ENCODE measurements at places on chromosomes 6 and 20.

- no peak for DNase-seq
Measured at GRCh38 chr6:136439514-136440190, 110.6 kb downstream of the MAP7 start.

GRCh38 chr6:108920751-108921150 lies 72.5 kb downstream of the ARMC2 start:
- no peak for DNase-seq

- no peak for DNase-seq
Measured at GRCh38 chr6:150189122-150189521, 46.3 kb downstream of the PPP1R14C start.

DNA sequence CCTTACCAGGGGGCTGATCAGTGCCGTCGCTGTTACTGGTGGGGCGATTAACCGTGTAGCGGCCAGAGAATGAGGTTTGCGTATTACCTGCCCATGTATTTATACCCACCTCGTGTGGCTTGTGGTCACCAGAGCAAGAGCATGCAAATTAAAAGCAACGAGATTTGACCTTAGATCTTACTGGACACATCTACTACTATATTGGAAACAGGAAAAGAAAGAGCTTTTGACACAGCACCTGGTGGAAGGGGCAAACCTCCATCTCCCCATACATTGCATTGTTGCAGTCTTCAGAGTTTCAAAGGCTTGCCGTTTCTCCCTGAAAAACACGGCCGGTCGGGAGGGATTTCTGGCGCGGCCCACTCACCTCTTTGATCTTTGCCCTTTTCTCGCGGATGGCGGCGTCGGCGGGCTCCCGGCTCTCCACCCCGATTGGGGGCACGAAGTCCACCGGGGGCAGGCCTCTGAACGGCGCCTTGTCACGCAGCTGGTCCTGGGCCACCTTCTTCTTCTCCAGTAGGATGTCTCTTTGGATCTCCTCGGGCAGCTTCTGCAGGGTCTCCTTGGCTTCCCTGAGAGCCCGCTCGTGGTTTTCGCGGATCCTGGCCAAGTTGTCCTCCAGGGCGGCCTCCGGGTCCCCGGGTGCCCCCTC lies 1.3 kb downstream of the MAN1A1 start:
- DNase-seq, result peak; percentile 70

GRCh38 chr6:161853657-161854056 lies 579.8 kb upstream of the AGPAT4 start:
- no peak for DNase-seq

DNA sequence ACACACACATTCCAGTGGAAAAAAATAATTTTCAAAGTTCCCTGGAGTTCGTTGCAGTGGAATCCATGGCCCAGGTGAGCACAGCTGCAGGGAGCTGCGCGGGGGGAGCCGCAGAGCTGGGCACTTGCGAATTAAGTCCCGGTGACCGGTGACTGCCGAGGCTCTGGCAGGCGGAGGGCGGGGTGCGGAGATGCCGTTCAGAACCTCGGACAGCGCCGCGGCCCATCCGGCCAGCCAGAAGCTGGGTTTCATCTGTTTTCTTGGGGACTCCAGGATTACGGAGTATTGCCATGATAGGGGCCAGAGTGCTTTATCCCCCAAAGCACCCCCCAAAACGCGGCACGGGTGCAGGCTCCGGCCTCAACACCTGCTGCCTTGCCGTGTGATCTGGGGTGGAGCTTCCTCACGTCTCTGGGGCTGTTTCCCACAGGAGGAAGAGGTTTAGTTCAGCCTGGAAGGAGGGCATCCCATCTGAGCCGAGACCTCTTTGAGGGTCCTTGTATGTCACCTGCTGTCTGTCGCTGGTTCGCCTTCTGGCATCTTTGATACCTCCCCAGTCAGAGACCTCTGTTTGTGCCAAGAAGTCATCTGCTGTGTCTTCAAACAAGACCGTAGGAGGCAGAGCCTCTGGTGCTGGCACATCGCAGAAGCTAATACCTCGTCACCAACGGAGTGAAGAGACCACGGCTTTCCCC lies 99.4 kb downstream of the YTHDF1 start:
- DNase-seq, result peak; percentile 33

GRCh38 chr6:154410619-154411072 lies 54.0 kb upstream of the IPCEF1 start:
- DNase-seq, result no peak

DNA sequence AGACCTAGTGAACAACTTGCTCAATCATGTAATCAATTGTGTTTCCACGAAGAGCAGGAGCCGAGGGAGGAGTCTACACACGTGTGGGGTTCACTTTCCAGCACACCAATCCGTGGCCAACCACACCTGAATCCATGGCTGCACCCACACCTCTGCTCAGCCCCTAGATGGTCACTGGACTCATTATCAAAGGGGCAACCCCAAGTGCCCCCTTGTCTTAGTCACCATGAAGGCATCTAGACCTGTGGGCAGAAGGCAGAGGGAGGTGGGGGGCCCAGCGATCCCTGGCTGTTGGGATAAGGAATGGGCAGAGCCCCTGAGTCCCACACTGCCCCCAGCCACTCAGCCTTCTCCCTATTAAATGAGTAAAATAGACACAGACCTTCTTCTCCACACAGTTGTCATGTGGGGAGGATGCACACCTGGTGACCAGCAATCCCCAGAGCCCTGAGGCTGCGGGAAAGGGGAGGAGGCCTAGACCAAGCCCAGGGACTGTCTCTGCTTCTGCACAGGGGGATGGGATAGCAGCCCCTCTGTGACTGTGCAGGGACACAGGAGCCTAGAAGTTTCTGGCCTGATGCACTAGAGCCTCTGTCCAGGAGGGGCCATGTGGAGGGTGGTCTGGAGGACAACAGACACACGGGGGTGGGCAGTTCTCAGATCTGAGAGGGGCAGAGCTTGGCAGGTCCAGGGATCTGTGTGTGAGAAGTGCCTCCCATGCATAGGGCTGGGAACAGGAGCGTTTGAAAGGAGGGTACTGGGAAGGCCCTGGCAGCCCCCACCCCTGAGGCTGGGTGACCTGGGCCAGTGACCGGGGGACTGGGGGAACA lies 1.9 kb upstream of the RAET1L start:
- DNase-seq, result no peak

DNA sequence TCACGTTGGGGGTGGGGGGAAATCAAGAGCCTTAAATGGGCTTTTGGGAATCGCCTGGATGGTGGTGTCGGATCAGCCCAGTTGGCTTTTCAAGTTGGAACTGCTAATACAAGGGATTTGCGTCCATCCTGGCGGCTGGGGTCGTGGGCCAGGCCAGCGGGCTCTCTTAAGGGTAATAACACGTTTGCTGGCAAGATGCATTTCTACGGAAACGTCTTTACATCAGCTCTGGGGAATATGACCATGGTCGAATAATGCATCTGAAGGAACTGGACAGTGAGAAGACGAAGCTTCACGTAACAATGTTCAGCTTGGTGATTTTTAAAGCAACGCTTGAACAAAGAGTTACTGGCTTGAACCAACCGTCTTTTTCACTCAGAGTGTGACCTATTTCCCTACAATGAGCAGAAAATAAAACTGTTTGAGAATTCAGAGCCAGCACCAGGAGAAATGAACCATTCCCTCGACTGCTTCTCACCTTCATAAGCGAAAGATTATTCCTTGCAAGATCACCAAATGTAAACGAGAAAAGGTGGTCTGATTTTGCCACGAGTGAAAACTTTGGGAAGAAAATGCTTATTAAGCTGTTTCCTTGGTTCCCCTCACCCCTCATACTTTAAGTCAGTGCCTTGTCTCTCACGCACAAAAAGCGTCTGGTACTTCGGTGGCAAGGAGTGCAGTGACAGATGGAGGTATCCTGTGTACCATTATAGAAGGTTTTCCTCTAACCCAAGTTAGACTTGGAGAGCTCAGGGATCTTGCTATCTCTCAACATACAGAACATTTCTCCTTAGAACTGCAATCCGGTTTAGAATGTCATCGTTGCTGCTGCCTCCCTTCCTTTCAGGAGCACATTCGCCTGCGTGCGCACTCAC lies 1.4 kb upstream of the MARCKS start:
- DNase-seq, result peak; percentile 72

GRCh38 chr6:136249336-136249735 lies 775 bp downstream of the MTFR2 start:
- no peak for DNase-seq

DNA sequence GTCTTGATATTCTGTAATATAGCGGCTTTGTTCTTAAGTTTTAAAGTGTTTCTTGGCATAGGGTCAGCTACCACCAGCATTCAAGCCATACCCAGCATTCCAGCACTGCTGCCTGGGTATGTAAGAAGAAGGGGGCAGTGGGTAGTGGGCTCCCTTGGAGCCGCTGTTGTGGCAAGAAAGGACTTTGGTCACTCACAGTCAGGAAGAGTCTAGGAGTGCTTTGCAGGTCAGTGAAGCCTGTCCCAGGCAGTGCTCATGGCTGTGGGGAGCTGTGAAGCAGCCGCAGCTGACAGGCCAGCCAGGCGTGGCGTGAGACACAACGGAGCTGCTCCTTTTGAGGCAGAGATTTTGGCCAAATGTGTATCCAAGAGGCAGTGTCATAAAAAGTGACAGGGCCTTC lies 512.0 kb downstream of the CDKAL1 start:
- DNase-seq, result no peak

GRCh38 chr6:136728033-136728939 lies 64.0 kb downstream of the MAP3K5 start:
- DNase-seq, result no peak

DNA sequence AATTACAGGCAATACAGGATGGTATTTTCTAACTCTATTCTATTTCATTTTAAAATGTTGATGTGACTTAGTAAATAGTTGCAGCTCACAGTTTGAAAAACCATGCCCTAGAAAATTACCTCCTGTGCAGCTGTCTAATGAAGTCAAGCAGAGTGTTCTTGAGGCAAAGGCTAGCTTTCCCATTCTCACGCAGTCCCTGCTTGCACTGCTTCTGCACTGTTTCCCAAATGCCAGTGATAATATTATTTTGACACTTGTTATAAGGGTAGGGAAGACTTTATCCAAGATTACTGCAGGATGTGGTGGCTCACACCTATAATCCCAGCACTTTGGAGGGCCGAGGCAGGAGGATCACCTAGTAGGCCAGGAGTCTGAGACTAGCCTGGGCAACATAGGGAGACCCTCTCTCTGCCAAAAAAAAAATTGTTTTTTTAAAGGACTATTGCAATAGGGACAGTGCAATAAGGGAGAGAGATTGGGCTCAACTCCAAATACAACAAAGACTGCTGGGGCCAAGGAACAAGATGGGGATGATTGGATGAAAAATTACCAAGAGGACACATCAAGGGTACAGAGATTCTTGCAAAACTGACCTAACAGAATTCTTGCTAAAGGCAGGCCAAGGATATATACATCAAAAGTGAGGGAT lies 196.1 kb downstream of the LY86 start:
- DNase-seq, result no peak

- peak; percentile 54 for DNase-seq
Measured at GRCh38 chr20:63000036-63000435, 6.7 kb downstream of the BHLHE23 start.

- DNase-seq, result no peak
Measured at GRCh38 chr20:45913116-45913515, 1.2 kb upstream of the PLTP start.

GRCh38 chr6:142854589-142855488 lies 90.1 kb downstream of the HIVEP2 start:
- DNase-seq, result no peak

- DNase-seq, result no peak
Measured at GRCh38 chr6:56764081-56764566, 121.4 kb upstream of the DST start.

GRCh38 chr6:28334286-28335039 lies 1.5 kb downstream of the ZSCAN31 start:
- DNase-seq, result no peak

DNA sequence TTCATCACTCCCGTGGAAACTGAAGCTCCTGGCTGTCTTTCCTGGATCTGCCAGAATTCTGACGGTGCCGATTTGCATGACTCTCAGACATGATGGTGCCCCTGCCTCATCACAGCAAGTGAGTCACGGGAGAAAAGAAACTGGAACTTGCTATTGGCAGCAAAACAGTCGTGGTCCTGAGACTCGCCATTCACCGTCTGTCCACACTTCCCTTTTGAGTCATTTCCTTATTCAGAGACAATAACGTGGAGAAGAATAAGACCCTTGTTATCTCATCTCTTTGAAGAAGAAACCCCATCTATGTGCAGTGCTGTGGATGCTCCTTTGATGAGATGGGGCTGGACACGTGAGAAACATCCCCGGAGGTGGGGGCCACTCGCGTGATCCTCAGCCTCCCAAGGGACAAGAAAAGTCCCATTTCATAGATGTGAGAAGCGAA lies 4.2 kb downstream of the GPR31 start:
- DNase-seq, result no peak

DNA sequence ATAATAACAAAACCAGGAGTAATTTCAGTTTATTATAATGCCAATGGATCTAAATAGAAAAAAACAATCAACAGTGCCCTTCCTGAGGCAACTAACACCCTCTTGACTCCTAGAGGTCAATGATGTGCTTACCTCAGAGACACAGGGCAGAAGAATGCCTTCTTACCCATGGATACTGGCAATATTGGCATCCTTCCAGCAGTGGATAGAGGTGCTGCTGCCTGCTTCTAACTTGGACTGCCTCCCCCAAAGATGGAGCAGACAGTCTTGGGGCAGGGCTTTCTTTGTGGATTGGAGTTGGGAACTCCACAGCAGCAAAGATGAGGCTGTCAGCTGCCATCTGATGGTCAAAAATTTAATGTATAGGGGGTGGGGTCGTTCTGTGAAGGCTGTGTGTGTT lies 78.7 kb downstream of the AK9 start:
- DNase-seq, result no peak

- no peak for DNase-seq
Measured at GRCh38 chr20:32664012-32664677, 9.6 kb downstream of the C20orf203 start.

GRCh38 chr6:111673937-111674336 lies 68.3 kb upstream of the TRAF3IP2 start:
- no peak for DNase-seq

- DNase-seq, result no peak
Measured at GRCh38 chr6:30935018-30935417, 3.0 kb upstream of the SFTA2 start.

- no peak for DNase-seq
Measured at GRCh38 chr6:7604506-7604905, 14.5 kb downstream of the SNRNP48 start.

GRCh38 chr6:63496361-63496804 lies 75.9 kb upstream of the LOC128125822 start:
- DNase-seq, result no peak

- DNase-seq, result no peak
Measured at GRCh38 chr6:138493413-138493812, 5.9 kb downstream of the NHSL1 start.

- DNase-seq, result peak; percentile 13
Measured at GRCh38 chr20:48186915-48187314, 401.6 kb upstream of the SULF2 start.

DNA sequence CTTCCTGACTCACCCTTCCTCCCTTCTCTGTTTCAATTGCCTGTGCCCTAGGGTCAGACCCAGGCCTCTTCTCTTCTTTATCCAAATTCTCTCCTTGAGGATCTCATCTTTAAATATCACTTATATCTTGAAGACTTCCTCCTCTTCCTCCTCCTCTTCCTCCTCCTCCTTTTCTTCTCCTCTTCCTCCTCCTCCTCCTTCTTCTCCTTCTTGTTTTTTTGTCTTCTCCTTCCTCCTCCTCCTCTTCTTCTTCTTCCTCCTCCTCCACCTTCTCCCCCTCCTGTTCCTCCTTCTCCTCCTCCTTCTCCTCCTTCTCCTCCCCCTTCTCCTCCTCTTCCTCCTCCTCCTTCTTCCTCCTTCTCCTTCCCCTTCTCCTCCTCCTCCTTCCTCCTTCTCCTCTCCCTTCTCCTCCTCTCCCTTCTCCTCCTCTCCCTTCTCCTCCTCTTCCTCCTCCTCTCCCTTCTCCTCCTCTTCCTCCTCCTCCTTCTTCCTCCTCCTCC lies 127.6 kb upstream of the AKIRIN2 start:
- DNase-seq, result no peak

Measured in Right ventricle myocardium inferior (tissue), 1 donor.